ENCODE measurements at places on chromosomes 13 and 19. TPM values are rescaled to one million over a fixed set of nuclear protein-coding genes. Genes with fewer than 3 reads are reported as not detected.

The UBE2L5 gene
- total RNA-seq, result not detected

The APOC4 gene
- not detected for total RNA-seq

The TMC4 gene
- total RNA-seq, result 1.5 TPM

The THSD8 gene
- not detected for total RNA-seq

The CEACAM1 gene
- 1.8 TPM for total RNA-seq

The SIGLEC7 gene
- not detected for total RNA-seq

The PTPRH gene
- total RNA-seq, result 6.6 TPM

The ATXN8OS gene
- not detected for total RNA-seq

The DNAAF3 gene
- total RNA-seq, result 7.2 TPM

The CAB39L gene
- 2.0 TPM for total RNA-seq

The ATP7B gene
- 1.6 TPM for total RNA-seq

The COMP gene
- not detected for total RNA-seq

The PSG3 gene
- 0.17 TPM for total RNA-seq

The LRG1 gene
- total RNA-seq, result 0.09 TPM

The ANGPTL4 gene
- 60.0 TPM for total RNA-seq

The PLIN4 gene
- total RNA-seq, result 0.27 TPM

The EXOC3L2 gene
- 1.2 TPM for total RNA-seq

The IGFL1 gene
- total RNA-seq, result 1.3 TPM

The PALM3 gene
- total RNA-seq, result 1.9 TPM

The JUND gene
- 27.0 TPM for total RNA-seq

The GFY gene
- total RNA-seq, result 0.24 TPM
